ENCODE measurements at places on chromosomes 16 and 17.

DNA sequence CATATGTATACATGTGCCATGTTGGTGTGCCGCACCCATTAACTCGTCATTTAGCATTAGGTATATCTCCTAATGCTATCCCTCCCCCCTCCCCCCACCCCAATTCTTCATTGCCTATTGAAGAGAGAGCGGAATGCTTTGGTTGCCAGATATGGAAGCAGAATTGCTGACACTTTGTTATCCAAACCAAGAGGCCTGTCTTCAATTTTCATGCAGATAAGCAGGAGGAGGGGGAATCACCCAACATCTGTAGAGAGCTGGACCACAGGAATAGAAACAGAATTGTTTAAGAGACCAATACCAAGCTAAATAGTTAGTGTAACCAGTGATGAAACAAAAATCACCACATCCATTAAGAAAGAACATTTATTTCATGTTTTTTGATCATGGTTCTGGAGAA, 7.1 kb downstream of the ASPA start:
- DNase-seq: no peak

- no peak for DNase-seq
Observed at GRCh38 chr16:89920723-89921122, 2.1 kb downstream of the MC1R start.

DNA sequence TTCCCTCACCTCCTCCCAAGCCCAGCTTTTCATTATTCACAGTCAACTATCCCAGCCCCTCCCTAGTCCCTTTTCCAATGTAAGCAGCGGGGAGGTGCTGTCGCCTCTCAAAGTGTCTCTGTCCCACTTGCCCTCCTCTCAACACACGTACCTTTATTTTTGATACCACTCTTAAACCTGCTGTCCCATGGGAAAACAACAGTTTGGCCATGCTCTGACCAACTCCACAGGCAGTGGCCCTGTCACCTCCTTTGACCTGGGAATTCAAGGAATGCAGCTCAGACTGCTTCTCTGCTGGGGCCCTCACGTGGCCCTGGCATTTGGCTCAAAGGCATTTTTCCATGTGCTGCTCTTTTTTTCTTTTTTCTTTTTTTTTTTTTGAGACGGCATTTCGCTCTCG, 4.2 kb downstream of the LYRM9 start:
- DNase-seq: no peak

GRCh38 chr17:73481676-73482075, 162.6 kb downstream of the SDK2 start:
- no peak for DNase-seq

- no peak for DNase-seq
Observed at GRCh38 chr17:56624912-56625311, 31.4 kb downstream of the NOG start.

DNA sequence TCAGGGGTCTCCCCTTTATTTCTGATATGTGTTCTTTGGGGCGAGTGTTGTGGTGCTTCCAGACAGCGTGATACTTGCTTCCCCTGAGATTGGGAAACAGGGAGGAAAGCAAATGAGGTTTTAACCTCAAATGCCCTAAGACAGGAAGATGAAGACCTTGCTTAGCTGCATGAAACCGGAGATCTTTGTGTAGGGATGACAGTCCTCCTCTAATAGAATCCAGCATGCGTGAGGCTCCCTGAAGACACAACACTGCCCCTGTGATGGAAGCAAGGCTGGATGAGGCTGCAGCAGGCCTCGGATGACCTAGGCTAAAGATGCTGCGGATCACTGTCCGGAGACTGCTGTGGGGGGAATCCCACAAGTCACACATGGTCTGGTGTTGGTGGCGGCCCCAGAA, 491.0 kb downstream of the CDH13 start:
- no peak for DNase-seq

- no peak for DNase-seq
Observed at GRCh38 chr17:5446786-5447185, 7.8 kb upstream of the C1QBP start.

DNA sequence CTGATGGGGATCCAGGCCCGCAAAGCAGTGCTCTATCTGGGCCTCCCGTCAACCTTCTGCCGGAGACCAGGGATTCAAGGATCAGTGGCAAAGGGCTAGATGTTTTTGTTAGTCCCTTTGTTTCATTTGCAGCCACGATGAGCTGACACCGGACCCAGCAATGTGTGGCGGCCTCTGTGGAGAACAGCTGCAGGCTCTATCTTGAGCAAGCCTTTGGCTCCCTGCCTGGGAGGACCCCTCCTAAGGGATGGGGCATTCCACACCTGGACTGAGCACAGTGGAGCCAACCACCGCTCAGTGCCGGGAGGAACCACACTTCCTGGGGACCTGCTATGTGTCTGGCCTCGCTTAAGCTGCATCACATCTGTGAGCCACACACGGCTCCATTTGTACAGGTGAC, 215.8 kb downstream of the RBFOX3 start:
- no peak for DNase-seq

- no peak for DNase-seq
Observed at GRCh38 chr17:32349503-32349853, 479 bp upstream of the ZNF207 start.

- DNase-seq: no peak
Observed at GRCh38 chr17:77356109-77356689, 215.4 kb downstream of the SEC14L1 start.

GRCh38 chr17:58232707-58233156, 5.7 kb upstream of the LPO start:
- DNase-seq: no peak

DNA sequence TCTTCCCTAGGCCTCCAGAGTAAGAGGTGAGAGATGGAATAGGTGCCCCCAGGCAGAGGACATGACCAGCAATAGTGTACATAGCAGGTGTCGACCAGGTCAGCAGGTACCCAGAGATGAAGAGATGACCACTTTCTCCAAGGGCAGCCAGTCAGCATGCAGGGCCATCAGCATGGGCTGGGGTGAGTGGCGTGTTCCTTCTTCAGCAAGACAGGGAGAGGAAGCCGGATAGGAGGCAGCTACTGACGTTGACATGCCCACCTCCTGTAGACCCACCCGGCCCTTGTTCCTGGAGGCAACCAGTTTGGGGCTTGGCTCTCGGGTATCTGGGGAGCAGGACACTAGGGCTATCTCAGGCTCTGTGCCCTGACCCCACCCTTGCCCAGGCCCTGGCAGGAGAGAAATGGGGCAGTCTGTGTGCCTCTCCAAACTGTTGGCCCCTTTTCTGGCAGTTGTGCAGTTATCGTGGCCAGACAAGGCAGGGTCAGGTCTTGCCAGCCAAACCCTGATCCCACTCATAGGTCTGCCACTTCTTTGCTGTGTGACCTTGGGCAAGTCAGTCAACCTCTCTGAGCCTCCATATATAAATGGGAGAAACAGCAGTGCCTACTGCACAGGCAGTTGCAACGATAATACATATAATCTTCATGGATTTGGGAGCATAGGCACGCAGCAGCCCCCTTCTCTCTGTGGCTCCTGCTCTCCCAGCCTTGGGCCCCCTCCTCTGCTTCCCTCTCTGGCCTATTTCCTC, 1.4 kb upstream of the NDRG4 start:
- no peak for DNase-seq

- no peak for DNase-seq
Observed at GRCh38 chr17:42917236-42917603, 16.6 kb downstream of the G6PC1 start.

GRCh38 chr16:57540906-57541753, 1.3 kb upstream of the ADGRG5 start:
- no peak for DNase-seq

DNA sequence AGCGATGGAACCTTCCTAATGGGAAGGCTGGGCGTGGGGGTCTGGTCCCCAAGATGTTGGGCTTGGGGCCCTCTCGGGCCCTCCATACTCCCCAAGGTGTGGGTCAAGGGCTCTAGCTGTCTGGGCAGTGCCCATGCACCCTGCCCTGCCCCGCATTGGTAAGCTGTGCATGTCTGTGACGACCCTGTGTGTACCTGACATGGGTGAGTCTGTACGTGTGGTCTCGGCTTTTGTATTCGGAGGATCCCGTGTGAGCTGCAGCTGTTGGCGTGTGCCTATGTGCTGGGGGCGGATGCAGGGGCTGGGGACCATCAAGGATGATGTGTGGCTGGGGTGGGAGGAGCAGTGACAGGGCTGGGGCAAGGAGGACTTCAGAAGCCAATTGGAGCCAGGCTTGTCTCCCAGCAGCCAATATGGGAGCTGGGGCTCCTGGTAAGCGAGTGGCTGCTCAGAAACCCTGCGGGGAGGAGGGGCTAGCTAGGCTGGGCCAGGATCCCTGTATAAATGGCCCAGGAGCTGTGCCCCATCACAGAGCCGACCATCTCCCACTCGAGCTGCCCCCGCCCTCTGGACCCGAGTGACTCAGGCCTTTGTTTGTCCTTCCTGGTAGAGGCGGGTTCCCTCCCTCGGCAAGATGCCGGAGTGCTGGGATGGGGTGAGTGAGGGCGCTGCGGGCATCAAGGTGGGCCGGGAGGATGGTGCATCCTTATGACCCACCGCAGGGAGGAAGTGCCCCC, at the start of gene NDRG4:
Gene NDRG4 (plus strand): TSS at position 529 of the 737 bp plus-strand sequence. CDS start 106 bp downstream, at position 635.
- DNase-seq: no peak

GRCh38 chr16:47284999-47285398, 141.3 kb upstream of the NETO2 start:
- DNase-seq: no peak

- no peak for DNase-seq
Observed at GRCh38 chr17:81090361-81091136, 55.6 kb downstream of the BAIAP2 start.

DNA sequence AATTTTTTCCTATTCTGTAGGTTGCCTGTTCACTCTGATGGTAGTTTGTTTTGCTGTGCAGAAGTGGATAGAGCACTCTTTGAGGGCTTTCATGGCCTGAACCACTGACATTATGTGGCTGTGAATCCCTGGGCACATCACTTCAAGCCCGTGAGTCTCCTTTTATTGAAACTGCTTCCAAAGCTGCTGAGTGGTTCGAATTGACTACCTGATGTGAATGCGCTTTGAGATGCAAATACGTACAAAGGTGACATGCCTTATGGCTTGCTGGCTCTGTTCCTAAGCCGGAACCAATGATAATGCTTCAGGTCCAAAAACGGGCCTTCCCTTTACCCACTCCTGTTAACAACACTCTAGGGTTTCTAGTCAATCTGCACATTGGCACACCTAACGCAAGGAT, 34.3 kb downstream of the ASPA start:
- no peak for DNase-seq

DNA sequence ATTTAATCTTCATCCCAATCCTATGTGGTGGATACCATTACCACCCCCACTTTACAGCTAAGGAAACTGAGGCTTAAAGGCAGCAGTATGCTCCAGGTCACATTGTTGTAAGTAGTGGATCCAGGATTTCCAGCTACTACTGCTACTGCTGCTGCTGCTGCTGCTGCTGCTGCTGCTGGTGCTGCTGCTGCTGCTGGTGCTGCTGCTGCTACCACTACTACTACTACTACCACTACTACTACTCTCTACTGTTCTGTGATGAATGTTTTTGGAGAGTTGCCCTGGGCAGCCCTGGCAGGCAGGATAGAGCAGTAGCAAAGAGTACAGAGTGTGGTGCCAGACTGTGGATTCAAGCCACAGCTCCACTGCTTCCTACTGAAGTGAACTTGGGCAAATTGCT, 49.3 kb upstream of the SLC12A3 start:
- DNase-seq: no peak

DNA sequence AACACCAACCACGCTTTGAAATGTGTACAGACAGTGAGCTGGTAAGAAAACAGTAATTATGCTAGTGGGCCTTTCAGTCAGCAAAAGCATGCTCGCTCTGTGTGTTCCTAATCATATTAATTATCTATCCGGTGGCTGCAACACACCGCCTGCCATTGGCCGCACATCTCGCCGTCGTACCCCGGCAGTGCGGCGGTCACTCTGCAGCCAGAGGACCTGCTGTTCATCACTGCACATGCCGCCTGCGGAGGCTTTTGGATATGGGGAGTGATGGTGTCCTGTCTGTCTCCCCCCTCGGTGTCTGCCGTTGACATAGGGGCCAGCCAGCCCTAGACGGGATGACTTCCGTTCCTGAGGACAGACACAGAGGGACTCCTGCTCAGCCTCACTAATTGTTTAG, 68.5 kb downstream of the RPA1 start:
- no peak for DNase-seq

- no peak for DNase-seq
Observed at GRCh38 chr17:81734405-81735263, 22.6 kb downstream of the SLC25A10 start.

GRCh38 chr16:85602402-85603202, 10.5 kb upstream of the GSE1 start:
- DNase-seq: no peak

- DNase-seq: no peak
Observed at GRCh38 chr17:40320756-40321523, 12.0 kb downstream of the RARA start.

DNA sequence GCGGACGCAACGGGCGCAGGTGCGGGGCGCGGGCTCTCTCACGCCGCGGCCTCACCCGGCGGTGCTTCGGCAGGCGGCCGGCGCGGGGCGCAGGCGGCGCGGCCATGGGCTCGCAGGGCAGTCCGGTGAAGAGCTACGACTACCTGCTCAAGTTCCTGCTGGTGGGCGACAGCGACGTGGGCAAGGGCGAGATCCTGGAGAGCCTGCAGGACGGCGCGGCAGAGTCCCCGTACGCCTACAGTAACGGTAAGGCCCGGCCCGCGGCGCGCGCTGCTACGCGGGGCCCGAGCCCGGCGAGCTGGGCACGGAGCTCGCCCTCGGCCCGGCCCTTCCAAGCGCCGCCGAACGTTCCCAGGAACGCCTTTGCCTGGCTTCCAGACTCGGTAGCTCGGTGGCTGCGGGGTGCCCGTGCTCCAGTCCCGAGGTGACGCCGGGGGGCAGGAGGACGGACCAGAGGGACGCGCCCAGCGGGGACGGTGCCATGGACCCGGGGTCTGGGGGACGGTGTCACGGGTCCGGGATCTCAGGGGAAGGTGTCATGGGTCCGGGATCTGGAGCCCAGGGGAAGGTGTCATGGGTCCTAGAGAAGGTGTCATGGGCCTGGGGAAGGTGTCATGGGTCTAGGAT, 435 bp downstream of the RAB40C start:
- DNase-seq: no peak

GRCh38 chr16:3171181-3171854, 16.7 kb upstream of the OR1F1 start:
- no peak for DNase-seq

DNA sequence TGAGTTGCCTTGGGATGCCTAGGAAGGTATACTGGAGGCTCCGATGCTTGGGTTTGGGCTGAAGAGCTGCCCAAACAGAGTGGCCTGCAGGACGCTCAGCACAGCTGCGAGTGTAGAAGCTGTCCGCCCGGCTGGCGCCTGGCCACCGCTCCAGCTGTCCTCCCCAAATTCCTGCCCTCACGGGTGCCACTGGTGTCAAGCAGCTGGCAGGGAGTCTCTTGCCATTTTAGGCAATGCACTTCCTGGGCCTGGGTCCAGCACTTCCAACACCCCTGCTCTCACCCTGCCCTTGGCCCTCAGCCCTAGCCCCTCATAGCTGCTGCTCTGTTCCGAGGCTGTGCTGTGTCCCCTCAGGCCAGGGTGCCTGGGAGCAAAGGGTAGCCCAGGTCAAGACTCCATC, 5.2 kb upstream of the PKMYT1 start:
- no peak for DNase-seq

GRCh38 chr16:53896722-53897121, 192.8 kb downstream of the FTO start:
- no peak for DNase-seq

All from stimulated activated CD4-positive, alpha-beta T cell treated with anti-CD3 and anti-CD28 coated beads, Interleukin-1b, Interleukin-23, amount 100 ng/mL, for 24 hours (primary cell).